Ovary (tissue), 10 donors: ENCODE measurements at places on chromosomes 12 and 14. TPM values are rescaled to one million over a fixed set of nuclear protein-coding genes. Genes with fewer than 3 reads are reported as not detected.

DNA sequence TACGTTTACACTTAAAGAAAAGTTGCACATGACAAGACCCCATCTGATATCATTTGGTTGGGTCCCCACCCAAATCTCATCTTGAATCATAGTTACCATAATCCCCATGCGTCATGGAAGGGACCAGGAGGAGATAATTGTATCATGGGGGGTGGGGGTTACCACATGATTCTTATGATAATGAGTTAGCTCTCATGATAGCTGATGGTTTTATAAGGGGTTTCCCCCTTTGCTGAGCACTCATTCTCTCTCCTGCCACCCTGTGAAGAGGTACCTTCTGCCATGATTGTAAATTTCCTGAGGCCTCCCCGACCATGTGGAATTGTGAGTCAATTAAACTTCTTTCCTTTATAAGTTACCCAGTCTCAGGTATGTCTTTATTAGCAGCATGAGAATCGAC is 60.3 kb downstream of the PHLDA1 start:
- no peaks in the 10 kb centered on the region for H3K27me3 ChIP-seq
- DNase-seq: no peak
- H3K4me3 ChIP-seq: no peak overlapping the region
- no peaks in the 10 kb centered on the region for H3K4me1 ChIP-seq
- no peaks in the 10 kb centered on the region for H3K36me3 ChIP-seq
- no peak overlapping the region for H3K27ac ChIP-seq

- DNase-seq: no peak
- no peak overlapping the region for H3K27ac ChIP-seq
- peaks cover 14% of the 10 kb centered on the region for H3K4me1 ChIP-seq
- no peaks in the 10 kb centered on the region for H3K27me3 ChIP-seq
Observed at GRCh38 chr12:53181935-53182334, 1.2 kb upstream of the CSAD start.

GRCh38 chr12:1529228-1529861 is 65.0 kb downstream of the FBXL14 start:
- no peaks in the 10 kb centered on the region for H3K36me3 ChIP-seq
- no peak overlapping the region for H3K27ac ChIP-seq
- H3K27me3 ChIP-seq: no peaks in the 10 kb centered on the region
- no peak for DNase-seq
- H3K4me1 ChIP-seq: peaks cover 2% of the 10 kb centered on the region
- peak overlapping the region; percentile 38 for H3K4me3 ChIP-seq

Gene SOX5
- 12.6 TPM for total RNA-seq

Gene PPP1R1A
- 2.0 TPM for total RNA-seq

DNA sequence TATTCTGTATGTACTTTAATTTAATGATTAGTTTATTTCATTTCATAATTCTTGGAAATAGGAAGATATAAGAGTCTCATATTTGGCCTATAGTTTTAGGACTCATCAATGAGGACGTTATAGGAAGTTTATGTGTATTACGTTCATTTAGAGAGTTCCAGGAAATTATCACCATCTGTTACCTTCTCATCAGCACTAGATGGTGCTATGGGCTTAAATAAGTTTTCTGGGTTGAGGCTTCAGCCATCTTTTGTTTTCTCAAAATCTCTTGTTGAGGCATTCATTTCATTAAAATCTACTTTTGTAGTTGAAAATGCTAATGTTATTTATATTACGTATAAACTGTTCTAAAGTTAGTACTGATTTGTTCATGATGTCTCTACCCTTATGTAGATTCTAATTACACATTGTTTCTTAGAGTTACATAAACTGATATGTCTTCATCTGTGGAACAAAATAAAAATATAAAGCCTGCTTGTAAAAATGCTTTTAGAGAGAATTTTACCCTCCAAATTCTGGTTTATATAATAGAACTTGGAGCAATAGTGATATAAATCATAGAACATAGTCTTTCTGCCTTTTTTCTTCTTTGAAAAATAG is 89.2 kb downstream of the CFAP54 start:
- no peak overlapping the region for H3K4me3 ChIP-seq
- H3K4me1 ChIP-seq: no peaks in the 10 kb centered on the region
- no peaks in the 10 kb centered on the region for H3K27me3 ChIP-seq
- DNase-seq: no peak
- no peaks in the 10 kb centered on the region for H3K36me3 ChIP-seq
- H3K27ac ChIP-seq: no peak overlapping the region

GRCh38 chr12:51188359-51189051 is 15.6 kb upstream of the TFCP2 start:
- H3K27me3 ChIP-seq: no peaks in the 10 kb centered on the region
- H3K36me3 ChIP-seq: no peaks in the 10 kb centered on the region
- no peak overlapping the region for H3K27ac ChIP-seq
- no peak overlapping the region for H3K4me3 ChIP-seq

DNA sequence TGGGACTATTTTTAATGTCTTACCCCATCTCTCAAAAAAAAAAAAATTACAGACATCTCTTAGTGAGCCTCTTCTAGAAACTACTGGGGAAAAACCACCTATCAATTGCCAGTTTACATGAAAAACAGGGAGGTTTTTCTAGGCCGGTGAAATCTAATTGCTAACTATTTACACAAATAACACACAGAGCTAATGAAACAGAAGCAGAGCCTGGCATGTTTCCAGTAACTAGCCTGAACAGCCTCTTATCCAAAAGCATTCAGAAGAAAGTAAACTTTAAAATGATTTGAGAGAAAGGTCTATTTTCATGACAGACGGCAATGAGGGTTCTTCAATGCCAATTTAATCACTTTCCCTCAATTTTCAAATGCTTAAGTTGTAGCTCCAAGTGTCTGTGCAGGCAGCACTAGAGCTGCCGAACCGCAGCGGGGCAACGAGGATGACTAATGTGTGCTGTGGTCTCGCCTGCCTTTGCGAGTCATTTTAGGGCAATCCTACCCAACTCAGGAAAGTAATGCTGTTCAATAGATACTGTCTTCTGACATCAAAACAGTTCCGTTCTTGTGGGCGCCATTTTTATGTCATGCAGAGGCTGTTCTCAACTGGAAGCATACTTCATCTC is 84.6 kb downstream of the SETD3 start:
- H3K27me3 ChIP-seq: no peaks in the 10 kb centered on the region
- DNase-seq: no peak
- no peak overlapping the region for H3K27ac ChIP-seq
- no peaks in the 10 kb centered on the region for H3K36me3 ChIP-seq
- H3K4me1 ChIP-seq: no peaks in the 10 kb centered on the region

Gene ENTPD5
- 7.1 TPM for total RNA-seq

DNA sequence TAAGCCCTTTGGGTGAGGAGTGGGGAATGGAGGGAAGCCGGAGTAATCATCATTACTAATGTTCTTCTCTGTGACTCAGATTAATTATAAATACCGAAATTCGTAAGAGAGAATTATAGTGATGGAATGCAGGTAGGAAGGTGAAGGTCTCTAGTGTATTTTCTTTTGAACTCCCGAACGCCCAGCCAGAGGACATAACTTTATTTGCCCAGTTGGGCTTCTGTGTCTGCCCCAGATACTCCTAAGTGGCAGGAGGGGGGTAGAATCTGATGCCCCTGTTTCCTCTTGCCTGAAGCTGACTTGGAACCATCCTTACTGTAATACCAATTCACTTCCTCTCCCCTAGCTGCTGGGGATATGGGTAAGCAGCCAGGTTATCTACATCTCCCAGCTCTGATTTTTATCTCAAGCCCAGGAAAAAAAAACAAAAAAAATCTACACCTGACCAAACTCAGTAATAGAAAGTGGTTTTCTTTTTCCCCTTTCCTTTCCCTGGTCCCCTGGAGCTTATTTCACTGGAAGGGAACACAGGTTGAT is 84.4 kb upstream of the CISTR start:
- no peak for DNase-seq
- H3K27ac ChIP-seq: no peak overlapping the region
- H3K36me3 ChIP-seq: no peaks in the 10 kb centered on the region
- H3K4me1 ChIP-seq: no peaks in the 10 kb centered on the region
- H3K27me3 ChIP-seq: no peaks in the 10 kb centered on the region

- no peak overlapping the region for H3K4me3 ChIP-seq
- H3K27ac ChIP-seq: no peak overlapping the region
- H3K36me3 ChIP-seq: no peaks in the 10 kb centered on the region
- DNase-seq: no peak
- H3K27me3 ChIP-seq: no peaks in the 10 kb centered on the region
- H3K4me1 ChIP-seq: no peaks in the 10 kb centered on the region
Observed at GRCh38 chr14:73500360-73500759, 9.6 kb downstream of the RIOX1 start.

DNA sequence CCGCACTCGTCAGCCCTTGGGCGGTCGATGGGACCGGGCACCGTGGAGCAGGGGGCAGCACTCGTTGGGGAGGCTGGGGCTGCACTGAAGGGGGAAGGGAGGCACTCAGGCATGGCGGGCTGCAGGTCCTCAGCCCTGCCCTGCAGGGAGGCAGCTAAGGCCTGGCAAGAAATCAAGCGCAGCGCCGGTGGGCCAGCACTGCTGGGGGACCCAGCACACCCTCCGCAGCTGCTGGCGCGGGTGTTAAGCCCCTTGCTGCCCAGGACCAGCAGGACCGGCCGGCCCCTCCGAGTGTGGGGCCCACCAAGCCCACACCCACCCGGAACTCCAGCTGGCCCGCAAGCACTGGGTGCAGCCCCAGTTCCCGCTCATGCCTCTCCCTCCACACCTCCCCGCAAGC is 35.7 kb upstream of the YAF2 start:
- DNase-seq: no peak
- no peak overlapping the region for H3K4me3 ChIP-seq
- H3K27ac ChIP-seq: no peak overlapping the region

DNA sequence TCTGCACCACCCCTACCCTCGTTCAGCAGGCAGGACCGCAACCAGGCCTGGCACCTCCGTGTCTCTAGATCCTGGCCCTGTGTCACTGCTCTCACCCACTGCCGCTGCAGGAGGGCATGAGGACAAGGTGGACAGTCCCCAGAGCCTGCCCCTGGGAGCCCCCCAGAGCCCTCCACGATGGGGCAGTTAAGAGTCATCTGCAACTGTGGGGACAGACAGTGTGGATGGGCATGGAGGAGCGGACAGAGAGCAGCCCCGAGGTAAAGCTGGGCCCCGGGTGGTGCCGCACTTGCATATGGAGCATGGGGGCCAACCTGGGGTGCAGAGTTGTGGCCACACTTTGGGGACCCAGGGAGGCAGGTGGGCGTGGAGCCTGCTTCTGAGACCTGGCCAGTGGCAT is 905.1 kb upstream of the USP15 start:
- no peaks in the 10 kb centered on the region for H3K36me3 ChIP-seq
- no peaks in the 10 kb centered on the region for H3K27me3 ChIP-seq
- no peaks in the 10 kb centered on the region for H3K4me1 ChIP-seq
- no peak overlapping the region for H3K4me3 ChIP-seq

Gene CLEC2A
- not detected for total RNA-seq

Gene NKX2-1
- 0.18 TPM for total RNA-seq

- no peak overlapping the region for H3K27ac ChIP-seq
- no peak overlapping the region for H3K4me3 ChIP-seq
- H3K4me1 ChIP-seq: peaks cover 1% of the 10 kb centered on the region
- no peaks in the 10 kb centered on the region for H3K36me3 ChIP-seq
- no peaks in the 10 kb centered on the region for H3K27me3 ChIP-seq
Observed at GRCh38 chr12:40099423-40099853, 6.4 kb downstream of the SLC2A13 start.

- no peak for DNase-seq
- H3K36me3 ChIP-seq: no peaks in the 10 kb centered on the region
- no peaks in the 10 kb centered on the region for H3K27me3 ChIP-seq
Observed at GRCh38 chr14:24135584-24135833, 485 bp upstream of the PSME1 start.

Gene CD163L1
- total RNA-seq: 0.60 TPM

Gene MGAT4C
- total RNA-seq: not detected

DNA sequence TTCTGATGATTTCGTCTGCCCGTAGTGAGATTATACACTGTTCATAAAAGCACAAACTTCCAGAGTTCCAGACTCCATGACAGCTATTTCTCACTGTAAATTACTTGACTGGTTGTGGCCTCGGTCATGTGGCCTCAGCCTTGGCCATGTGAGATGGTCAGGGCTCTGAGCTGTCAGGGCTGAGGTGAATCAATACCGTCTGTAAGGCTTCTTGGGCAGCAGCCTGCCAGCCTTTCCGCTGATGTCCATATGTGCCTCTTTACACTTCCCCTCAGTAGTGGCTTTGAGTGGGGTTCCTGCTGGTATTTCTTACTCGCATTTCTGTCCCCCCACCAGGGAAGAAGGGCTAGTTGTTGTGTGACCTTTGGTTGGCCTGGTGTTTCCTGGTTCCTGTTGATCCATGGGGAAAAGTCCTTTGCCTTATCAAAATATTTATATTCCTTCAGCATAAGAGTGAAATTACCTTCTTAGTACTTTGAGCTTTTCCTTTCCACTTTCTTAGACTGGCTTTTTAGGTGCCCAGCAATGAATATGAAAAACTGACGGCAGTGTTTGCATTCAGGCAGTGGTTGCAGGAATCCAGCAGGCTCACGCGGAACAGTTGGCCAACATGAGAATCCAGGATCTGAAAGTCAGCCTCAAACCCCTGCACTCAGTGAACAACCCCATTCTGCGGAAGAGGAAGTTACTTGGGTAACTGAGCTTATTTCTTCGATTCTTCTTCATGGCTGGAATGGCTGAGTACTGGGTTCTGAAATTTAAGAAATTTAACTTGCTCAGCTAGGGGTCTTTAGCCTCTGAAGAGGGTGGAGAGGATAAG is 46.1 kb downstream of the MAPKAPK5 start:
- H3K36me3 ChIP-seq: no peaks in the 10 kb centered on the region

Gene CPNE8
- total RNA-seq: 9.3 TPM

Gene TMTC2
- total RNA-seq: 22.6 TPM

Gene DBX2
- total RNA-seq: not detected

GRCh38 chr12:126784328-126784921 is 1482.5 kb upstream of the TMEM132C start:
- DNase-seq: no peak
- H3K4me1 ChIP-seq: no peaks in the 10 kb centered on the region
- H3K27me3 ChIP-seq: no peaks in the 10 kb centered on the region
- no peak overlapping the region for H3K27ac ChIP-seq

DNA sequence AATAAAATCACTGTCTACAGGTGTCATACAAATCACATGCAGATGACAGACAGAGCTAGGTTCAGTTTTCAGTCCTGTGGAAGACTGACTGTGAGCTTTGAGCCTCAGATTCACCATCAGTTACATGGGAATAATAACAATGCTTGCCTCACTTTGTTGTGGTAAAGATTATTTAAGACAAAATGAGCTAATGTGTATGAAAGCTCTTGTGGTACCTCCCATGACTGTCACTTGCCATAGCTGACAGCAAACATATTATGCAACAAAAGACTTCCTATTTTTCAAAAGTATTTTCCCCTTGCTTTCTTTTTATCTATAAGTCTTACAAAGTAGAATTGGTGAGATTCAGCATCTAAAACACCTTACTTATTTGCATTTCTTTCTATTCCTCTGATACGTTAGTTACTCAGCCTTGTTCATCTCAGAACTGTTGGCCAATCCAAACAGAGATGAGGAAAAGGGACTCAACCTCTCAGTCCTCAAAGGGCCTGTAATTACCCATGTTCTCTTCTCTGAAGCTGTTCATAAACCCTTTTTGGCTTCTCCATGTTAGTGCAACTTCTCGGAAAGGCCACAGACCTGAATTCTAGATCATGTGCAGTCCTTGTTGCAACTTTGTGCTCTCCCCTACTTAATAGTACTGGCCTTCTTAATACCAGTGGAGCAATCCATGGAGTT is 8.8 kb upstream of the DDHD1 start:
- no peaks in the 10 kb centered on the region for H3K27me3 ChIP-seq
- H3K4me3 ChIP-seq: no peak overlapping the region
- no peak for DNase-seq
- H3K4me1 ChIP-seq: no peaks in the 10 kb centered on the region

Gene GARIN6
- not detected for total RNA-seq

Gene NPFF
- not detected for total RNA-seq

- no peak for DNase-seq
- H3K27me3 ChIP-seq: no peaks in the 10 kb centered on the region
- no peak overlapping the region for H3K27ac ChIP-seq
Observed at GRCh38 chr12:52245962-52246569, 13.0 kb downstream of the KRT7 start.
